Activated naive CD8-positive, alpha-beta T cell treated with anti-CD3 and anti-CD28 coated beads, Interleukin-2, amount 10 ng/mL, durations not matched to agents 7 days and 5 days (primary cell): ENCODE measurements at places on chromosomes 16 and 17. TPM values are rescaled to one million over a fixed set of nuclear protein-coding genes. Genes with fewer than 3 reads are reported as not detected.

ULK2 gene
- total RNA-seq, result 8.8 TPM

KRT38 gene
- not detected for total RNA-seq

NAE1 gene
- total RNA-seq, result 77.0 TPM

DHRS13 gene
- 31.6 TPM for total RNA-seq

HBA2 gene
- total RNA-seq, result not detected

SRCIN1 gene
- 0.11 TPM for total RNA-seq

NTN1 gene
- 0.09 TPM for total RNA-seq

PKD1 gene
- 97.3 TPM for total RNA-seq

CMTM3 gene
- total RNA-seq, result 108 TPM

EIF4A3 gene
- total RNA-seq, result 106 TPM

FN3KRP gene
- 42.6 TPM for total RNA-seq

SLC25A10 gene
- total RNA-seq, result 25.1 TPM

ITGA3 gene
- 6.9 TPM for total RNA-seq

RAD51C gene
- total RNA-seq, result 40.0 TPM

ASPA gene
- not detected for total RNA-seq

PHOSPHO1 gene
- total RNA-seq, result not detected

NRN1L gene
- total RNA-seq, result 3.1 TPM

DOC2A gene
- total RNA-seq, result not detected

AATK gene
- total RNA-seq, result 1.2 TPM

CD300H gene
- total RNA-seq, result not detected

TP53TG3C gene
- not detected for total RNA-seq

MPRIP gene
- 210 TPM for total RNA-seq

B3GNT9 gene
- 9.0 TPM for total RNA-seq

ARL2BP gene
- total RNA-seq, result 37.9 TPM

UBE2G1 gene
- 65.6 TPM for total RNA-seq

HP gene
- not detected for total RNA-seq

KRTAP9-8 gene
- total RNA-seq, result not detected

TELO2 gene
- total RNA-seq, result 57.1 TPM

KCNAB3 gene
- 10.6 TPM for total RNA-seq

KCNH6 gene
- total RNA-seq, result not detected

SLC16A6 gene
- total RNA-seq, result 5.8 TPM

RAB37 gene
- total RNA-seq, result 27.5 TPM

METTL2A gene
- total RNA-seq, result 17.8 TPM

PRDM7 gene
- total RNA-seq, result not detected

EMP2 gene
- total RNA-seq, result not detected

TIGD7 gene
- total RNA-seq, result 10.3 TPM

PRSS33 gene
- 0.36 TPM for total RNA-seq

SOX8 gene
- total RNA-seq, result 0.60 TPM

OTOP3 gene
- total RNA-seq, result not detected

ABCA10 gene
- 0.82 TPM for total RNA-seq

ACD gene
- 54.2 TPM for total RNA-seq
